ENCODE measurements at places on chromosomes 16 and 17.

GRCh38 chr17:1299552-1300370 lies 20.3 kb downstream of the TRARG1 start:
- no peak for DNase-seq

DNA sequence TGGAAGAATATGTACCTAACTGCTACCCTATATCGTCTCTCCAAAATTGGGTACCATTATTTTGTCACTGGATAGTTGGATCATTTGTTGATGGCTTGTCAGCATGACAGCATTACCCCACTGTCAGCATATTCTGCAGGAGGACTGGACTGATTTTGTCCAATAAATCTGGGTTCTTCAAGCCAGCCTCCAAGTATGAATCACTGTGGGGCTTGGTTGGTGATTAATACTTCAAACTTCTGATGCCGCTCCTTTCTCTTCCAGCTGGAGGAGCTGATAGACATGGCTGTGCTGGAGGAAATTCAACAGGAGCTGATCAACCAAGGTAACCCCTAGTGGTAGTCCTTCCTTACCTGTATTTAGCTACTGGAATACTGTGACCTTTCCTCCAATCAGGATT lies 2.5 kb downstream of the RPAIN start:
- DNase-seq: no peak

DNA sequence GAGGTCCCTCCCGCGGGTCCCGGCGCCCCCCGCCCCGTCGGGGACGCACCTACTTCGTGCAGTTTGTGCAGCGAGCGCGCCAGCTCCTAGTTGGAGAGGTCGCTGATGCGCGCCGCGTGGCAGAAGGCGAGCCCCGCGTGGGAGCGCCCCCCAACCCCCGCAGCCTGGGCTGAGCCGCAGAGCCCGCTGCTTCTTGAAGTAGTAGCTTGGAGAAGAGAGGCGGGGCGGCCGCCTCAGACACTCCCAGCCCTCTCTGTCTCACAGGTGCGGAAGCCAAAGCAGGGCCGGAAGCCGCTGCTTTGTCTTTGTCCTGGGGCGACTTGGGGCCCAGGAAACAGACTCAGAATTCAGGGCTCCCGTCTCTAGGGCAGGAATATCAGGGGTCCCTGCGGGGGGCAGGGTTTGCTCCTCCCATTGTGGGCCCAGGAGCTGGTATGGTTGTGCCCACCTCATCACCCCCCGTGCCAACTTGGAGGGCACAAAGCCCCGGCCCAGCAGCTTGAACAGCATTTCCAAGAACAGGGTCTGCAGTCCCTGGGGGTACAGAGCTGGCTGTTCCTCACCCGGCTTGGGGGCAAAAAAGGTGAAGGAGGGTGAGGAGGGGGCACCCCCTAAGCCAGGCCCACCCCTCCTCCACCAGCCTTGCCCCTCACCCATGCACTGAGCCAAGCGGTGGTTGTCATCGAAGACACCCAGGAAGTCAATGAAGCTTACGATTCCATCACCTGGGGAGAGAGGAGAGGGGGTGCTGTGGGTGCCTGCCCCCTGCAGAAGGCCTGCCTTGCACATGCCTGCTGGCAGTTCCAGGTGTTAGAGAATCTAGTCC lies 13.5 kb downstream of the SPATA32 start:
- DNase-seq: no peak

GRCh38 chr17:78314683-78315354 lies 45.1 kb downstream of the SOCS3 start:
- no peak for DNase-seq

DNA sequence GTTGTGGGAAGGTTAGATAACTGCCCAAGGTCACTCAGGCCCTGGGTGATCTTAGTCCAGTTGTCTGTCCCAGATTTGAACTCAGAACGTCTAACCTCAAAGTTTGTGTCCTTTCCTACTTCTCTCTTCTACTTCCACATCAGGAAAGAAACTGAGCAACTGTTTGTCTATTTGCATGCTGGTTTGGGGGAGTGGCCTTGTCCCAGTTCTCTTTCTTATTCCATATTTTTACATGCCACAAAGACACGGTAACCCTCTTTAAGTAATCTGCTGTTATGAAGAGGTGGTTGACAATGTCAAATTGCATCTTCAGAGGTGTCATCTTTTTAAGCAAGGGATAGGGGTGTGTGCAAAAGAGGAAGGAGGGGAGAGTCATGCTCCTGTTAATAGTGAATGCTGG lies 432.5 kb downstream of the HS3ST3B1 start:
- no peak for DNase-seq

DNA sequence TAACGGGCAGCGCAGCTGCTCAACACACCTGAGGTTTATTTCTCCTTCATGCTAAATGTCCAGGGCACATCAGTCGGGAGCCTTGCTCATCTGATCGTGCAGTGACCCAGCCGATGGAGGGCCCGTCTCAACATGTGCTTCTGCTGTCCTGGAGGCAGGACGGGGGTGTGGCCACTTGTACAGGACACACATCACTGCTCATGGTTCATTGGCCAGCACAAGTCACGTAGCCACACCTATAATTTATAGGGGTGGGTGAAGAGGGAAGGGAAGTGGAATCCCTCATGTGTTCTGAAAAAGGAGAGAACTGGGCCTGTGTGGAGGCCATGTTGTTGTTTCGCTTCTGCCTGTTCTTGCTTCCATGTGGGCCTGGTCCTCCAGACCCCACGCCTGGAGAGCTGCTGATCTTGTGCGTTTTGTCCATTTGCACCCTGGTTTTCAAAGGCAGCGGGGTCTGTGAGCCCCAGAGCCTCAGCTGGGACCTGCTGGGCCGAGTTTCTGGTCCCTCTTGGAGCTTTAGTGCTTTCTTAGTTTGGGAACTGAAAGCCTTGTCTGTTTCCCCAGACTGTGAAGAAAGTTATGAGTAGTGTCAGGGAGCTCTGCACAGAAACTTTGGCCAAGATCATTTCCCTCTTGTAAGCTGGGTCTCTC lies 60.5 kb downstream of the CMIP start:
- no peak for DNase-seq

DNA sequence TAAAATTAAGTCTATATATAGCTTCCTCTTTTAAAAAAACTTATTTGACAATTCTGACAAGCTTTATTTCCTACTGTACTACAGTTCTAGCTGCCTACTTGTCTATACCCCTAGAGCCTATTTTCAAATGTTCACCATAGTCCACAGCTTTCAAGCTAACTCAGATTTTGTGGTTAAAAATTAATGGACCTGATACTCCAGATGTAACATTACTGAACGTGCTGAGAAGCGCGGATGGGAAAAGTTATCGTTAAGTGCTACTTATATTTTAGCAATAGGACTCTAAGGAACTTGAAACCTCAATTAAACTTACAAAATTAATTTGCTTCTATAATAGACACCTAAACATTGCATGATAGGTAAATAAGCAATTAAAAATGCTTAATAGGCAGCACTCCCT lies 31.2 kb downstream of the GNA13 start:
- no peak for DNase-seq

DNA sequence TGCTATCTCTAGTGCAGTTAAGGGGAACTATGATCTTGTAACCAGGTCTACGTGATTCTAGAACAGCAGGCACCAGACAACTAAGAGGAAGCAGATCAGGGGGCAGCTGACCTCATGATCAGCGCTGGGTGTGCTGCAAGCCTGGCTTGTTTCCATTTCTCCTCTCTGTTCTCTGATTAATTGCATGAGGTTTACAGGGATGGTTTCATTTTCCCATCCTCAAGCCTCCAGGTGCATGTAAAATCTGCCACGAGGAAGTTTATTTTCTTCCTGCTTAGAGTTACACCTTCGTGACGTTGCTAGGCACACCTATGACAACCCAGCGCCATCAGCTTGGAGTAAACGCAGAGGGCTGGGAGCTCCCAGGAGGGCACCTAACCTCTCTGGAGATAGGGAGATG lies 4.3 kb upstream of the NUPR1 start:
- DNase-seq: no peak

DNA sequence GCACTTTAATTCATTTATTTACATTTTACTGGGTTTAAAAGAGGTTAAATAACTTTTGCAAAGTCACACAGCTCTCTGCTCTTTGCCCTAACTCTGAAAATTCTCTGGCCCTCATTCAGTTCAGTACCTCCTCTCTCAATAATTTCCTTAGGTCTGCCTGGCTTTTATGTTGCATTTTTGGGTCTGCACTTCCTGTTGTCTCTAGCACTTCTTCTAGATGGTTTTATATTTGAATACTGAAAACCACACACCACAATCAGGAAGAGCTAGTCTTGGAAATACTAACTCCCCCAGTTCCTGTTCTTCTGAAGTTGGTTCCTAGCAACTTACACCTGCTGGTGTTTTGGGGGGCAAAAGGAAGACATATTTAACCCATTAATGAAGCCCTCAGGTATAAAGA lies 577.9 kb downstream of the HS3ST4 start:
- no peak for DNase-seq

DNA sequence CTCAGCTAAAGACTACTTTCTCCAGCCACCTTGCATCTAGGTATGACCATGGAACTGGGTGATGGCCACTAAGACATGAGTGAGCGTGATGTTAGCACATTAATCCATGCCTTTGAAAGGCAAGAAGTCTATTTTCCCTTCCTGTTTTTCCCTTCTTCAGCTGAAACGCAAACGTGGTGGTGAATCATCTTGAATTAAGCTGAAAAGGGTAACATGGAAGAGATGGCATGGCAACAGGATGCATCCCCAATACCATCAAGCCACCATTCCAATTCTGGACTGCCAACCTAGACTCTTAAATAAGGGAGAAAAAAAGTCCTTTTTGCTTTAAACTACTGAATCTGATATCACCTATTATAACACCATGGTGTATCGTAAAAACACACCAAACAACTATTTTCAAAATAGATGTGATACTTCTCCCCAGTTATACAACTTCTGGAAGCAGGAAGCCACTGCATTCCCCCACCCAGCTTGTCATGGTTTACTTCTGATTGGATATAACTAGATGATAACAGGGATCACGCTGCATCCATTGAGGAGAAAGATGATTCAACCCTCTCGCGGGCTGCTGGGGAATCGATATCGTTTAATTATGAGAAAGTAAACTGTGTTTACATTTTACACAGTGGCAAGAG lies 368.6 kb downstream of the CDH13 start:
- no peak for DNase-seq

- no peak for DNase-seq
Observed at GRCh38 chr16:66258916-66259845, 107.3 kb upstream of the CDH5 start.

- no peak for DNase-seq
Observed at GRCh38 chr17:4007346-4008081, 43.3 kb upstream of the ATP2A3 start.

- no peak for DNase-seq
Observed at GRCh38 chr16:51049678-51050376, 101.2 kb downstream of the SALL1 start.

GRCh38 chr17:54948380-54948779 lies 20.1 kb downstream of the COX11 start:
- DNase-seq: no peak

GRCh38 chr16:67199808-67200198 lies 872 bp downstream of the ELMO3 start:
- no peak for DNase-seq

GRCh38 chr17:29929006-29929532 lies 959 bp downstream of the SSH2 start:
- DNase-seq: no peak

- DNase-seq: no peak
Observed at GRCh38 chr16:51573191-51573590, 422.1 kb upstream of the SALL1 start.

GRCh38 chr17:67151717-67152116 lies 93.3 kb downstream of the HELZ start:
- no peak for DNase-seq

- no peak for DNase-seq
Observed at GRCh38 chr16:844638-845350, 44.3 kb upstream of the GNG13 start.

DNA sequence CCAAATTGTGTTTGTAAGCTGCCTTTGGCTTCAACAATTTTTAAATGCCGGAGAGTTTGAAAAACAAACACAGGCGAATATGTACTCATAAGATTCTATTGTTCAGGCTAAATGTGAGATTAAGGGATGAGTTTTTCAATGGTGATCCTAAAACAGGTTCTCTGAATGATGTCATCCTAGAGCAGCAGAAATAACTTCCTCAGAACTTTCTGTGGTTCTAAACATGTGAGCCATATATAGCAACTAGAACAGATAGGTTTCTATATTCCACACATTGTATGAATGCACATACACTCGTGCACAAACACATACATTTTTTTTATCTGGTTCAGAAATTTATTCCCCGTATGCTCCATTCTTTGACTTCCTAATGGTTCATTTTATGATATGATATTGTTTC lies 1352.2 kb downstream of the CDH8 start:
- no peak for DNase-seq

DNA sequence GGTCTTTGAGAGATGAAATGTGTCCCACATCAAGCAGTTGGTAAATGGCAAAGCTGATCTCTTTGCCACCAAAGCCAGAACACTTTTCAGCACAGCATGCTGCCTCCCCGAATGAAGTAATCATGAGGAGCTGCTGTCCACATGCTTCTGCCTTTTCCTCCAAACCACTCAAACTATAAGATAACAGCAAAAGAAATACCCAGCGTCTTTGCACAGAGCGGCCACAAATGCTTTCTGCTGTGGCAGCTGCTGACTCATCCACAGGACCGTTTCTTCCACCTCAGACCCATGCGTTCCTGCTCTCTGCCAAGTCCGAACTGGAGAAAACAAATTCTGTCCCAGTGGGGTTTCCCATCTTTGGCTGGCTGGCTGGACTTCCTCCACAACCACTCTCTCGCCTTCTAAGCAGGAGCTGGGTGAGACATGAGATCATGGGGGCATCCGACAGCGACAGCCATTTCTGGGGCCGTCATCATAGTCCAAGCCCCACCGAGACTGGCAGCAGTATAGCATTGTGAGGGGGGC lies 27.1 kb downstream of the TBC1D3B start:
- no peak for DNase-seq

DNA sequence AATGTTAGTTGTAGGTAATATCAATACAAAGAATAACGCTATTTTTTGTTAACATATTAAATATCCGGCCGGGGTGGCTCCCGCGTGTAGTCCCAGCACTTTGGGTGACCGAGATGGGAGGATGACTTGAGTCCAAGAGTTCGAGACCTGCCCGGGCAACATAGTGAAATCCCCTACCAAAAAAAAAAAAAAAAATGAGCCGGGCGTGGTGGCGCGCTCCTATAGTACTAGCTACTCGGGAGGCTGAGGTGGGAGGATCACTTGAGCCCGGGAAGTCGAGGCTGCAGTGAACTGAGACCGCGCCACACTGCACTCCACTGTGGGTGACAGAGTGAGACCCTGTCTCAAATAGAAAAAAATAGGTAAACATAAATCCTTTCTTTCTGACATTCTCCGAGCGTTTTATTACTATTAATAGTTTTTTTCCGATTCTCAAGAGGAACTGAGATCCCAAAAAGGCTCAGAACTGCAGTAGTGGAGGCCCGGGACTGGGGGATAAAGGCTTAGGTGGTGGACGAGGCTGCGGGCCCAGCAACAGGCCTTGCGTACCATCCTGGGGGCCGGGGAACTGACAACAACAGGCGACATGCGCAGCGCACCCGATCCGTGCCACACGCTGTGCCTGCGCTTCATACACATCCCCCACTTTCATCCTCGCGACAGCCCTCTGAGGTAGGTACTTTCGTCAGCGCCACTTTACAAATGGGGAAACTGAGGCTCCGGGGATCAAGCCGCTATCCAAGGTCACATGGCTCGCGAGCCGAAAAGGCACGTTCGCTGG lies 919 bp downstream of the N4BP1 start:
- no peak for DNase-seq

Data from HuH-7.5 (cell line).